Neural progenitor cell (in vitro differentiated cells): ENCODE measurements at places on chromosomes 2 and 18. TPM values are rescaled to one million over a fixed set of nuclear protein-coding genes. Genes with fewer than 3 reads are reported as not detected.

DNA sequence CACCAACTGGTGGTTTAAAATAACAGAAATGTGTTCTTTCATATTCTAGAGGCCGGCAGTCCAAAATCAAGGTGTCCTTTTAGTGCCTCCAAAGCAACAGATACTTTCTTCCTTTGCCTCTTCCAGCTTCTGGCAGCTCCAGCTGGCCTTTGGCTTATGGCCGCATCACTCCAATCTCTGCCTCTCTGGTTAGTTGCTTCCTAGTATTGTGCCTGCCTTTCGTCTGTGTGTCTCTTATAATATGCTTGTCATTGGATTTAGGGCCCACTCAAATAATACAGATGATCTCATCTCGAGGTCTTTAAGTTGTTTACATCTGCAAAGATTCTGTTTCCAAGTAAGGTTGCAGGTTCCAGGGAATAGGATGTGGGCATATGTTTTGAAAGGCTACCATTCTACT, 855.2 kb upstream of the ID2 start:
- H3K36me3 ChIP-seq = no peaks in the 10 kb centered on the region
- no peaks in the 10 kb centered on the region for H3K4me1 ChIP-seq
- H3K27me3 ChIP-seq = no peaks in the 10 kb centered on the region
- H3K4me3 ChIP-seq = no peak overlapping the region
- H3K27ac ChIP-seq = no peak overlapping the region
- no peak for DNase-seq

Gene RIT2
- total RNA-seq = not detected in 2 replicates

DNA sequence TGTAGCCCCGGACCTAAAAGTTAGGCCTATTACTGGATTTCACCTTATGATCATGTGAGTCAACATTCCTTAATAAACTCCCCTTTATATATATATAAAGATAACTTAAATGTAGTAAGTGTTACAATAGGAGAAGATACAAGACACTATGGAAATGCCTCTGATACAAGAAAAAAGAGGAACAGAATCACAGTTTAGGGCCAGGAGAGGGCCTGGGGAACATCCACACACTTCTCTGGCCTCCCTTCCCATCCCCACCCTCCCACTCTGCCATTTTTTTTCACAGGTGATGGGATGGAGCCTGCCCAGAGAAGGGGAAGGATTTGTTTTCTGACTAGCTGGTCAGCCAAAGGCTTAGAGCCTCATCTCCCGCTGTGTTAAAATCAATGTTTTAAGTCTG, 6.4 kb downstream of the CDC42EP3 start:
- no peak overlapping the region for H3K27ac ChIP-seq
- H3K4me3 ChIP-seq = no peak overlapping the region
- H3K36me3 ChIP-seq = no peaks in the 10 kb centered on the region
- no peaks in the 10 kb centered on the region for H3K27me3 ChIP-seq
- peaks cover 22% of the 10 kb centered on the region for H3K4me1 ChIP-seq

DNA sequence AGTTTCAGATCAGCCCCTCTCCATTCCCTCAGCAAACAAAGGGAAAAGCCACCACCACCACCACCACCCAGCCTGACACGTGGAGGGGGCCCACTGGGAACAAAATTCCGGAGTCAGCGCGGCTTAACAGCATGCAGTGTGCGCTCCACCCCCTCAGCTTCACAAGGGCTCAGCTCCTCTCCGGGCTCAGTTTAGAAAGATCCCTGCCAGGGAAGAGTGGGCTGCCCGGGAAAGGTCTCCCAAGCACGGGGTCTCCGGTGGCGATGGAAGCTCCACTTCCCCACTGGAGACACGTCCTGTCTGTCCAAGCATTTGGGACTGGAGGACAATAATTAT, 55.7 kb downstream of the SNORC start:
- H3K4me1 ChIP-seq = peaks cover 27% of the 10 kb centered on the region
- peaks cover 86% of the 10 kb centered on the region for H3K27me3 ChIP-seq
- DNase-seq = peak; percentile 67
- H3K36me3 ChIP-seq = no peaks in the 10 kb centered on the region
- H3K4me3 ChIP-seq = peak overlapping the region; percentile 62

Gene MOGAT1
- total RNA-seq = 0.62 and 2.0 TPM in 2 replicates

DNA sequence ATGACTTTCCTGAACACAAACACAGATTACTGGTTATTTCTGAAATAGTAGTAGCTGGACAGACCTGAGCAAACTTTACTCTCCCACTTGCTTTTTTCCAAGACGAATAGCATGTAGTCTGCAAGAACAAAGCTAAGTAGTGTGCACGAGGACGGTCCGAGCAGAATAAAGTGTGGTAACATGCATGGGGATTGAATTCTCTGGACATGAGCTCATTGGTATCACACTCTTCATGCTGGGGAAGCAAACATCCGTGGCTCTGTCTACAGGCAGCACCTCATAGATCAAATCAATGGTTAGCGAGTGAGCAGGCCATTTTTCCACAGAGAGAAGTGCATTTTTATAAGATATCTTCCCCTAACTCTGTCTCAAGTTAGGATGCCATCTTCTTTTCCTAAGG, 164.8 kb upstream of the STK17B start:
- no peak overlapping the region for H3K27ac ChIP-seq
- H3K4me1 ChIP-seq = no peaks in the 10 kb centered on the region
- no peaks in the 10 kb centered on the region for H3K27me3 ChIP-seq
- H3K4me3 ChIP-seq = no peak overlapping the region
- no peaks in the 10 kb centered on the region for H3K36me3 ChIP-seq
- no peak for DNase-seq

- no peaks in the 10 kb centered on the region for H3K36me3 ChIP-seq
- no peaks in the 10 kb centered on the region for H3K27me3 ChIP-seq
- no peak overlapping the region for H3K4me3 ChIP-seq
- H3K4me1 ChIP-seq = no peaks in the 10 kb centered on the region
- H3K27ac ChIP-seq = no peak overlapping the region
Measured at GRCh38 chr2:38505779-38506178, 96.9 kb downstream of the HNRNPLL start.

DNA sequence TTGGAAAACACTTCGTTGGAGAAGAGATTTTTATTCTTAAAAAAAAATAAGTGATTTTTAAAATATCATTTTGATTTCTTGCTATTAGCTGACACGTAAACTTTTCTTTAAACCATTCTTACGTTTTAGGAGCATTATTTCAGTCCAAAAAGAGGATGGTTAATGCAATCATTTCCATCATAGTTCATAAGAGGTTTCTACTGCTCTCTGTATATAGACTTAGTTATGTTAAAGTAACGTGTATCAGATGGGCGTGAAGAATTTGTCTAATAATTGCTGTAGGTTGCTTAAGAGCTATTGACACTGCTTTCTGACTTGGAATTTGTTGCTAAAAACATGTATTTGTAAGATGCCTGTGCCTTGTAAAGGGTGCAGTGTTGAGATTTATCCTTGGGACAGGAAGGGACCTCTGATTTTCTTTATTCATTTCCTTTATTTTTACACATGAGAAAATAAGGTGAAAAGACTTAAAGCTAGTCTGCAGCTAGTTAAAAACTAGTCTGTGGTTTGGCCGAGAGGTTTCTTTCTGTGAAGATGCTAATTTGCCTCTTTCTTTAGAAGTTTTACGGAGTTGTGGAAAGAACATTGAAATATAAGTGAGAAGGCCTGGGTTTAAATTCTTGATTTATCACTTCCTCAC, 2.9 kb downstream of the ANKRD12 start:
- no peaks in the 10 kb centered on the region for H3K27me3 ChIP-seq
- no peaks in the 10 kb centered on the region for H3K36me3 ChIP-seq
- peaks cover 13% of the 10 kb centered on the region for H3K4me1 ChIP-seq
- no peak for DNase-seq
- H3K27ac ChIP-seq = no peak overlapping the region

- H3K4me3 ChIP-seq = no peak overlapping the region
- no peak overlapping the region for H3K27ac ChIP-seq
- no peaks in the 10 kb centered on the region for H3K4me1 ChIP-seq
- H3K36me3 ChIP-seq = no peaks in the 10 kb centered on the region
Measured at GRCh38 chr2:204240961-204241360, 304.3 kb upstream of the PARD3B start.

Gene OTX1
- 7.9 and 23.3 TPM in 2 replicates for total RNA-seq

DNA sequence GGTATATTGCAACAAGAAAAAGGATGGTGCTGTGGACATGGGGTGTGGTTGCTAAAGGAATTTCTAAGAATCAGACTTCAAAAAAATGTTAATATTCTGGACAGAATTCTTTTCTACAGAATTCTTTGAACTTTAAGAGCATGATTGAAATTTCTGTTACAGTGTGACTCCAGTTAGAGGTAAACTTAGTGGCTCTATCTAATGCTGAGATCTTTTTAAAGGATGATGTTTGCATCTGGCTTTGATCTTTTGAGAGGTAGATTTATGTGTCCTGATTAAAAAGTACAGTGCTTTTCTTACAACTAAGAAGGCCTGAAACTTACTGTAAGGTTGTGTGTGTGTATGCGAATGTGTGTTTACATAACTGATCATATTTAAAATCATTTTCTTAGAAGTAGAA, 25.4 kb downstream of the NCK2 start:
- no peak for DNase-seq
- H3K27ac ChIP-seq = no peak overlapping the region
- H3K27me3 ChIP-seq = no peaks in the 10 kb centered on the region

- no peaks in the 10 kb centered on the region for H3K36me3 ChIP-seq
- H3K4me3 ChIP-seq = no peak overlapping the region
- DNase-seq = no peak
Measured at GRCh38 chr18:75072672-75073371, 136.1 kb downstream of the PTGR3 start.

Gene RNF125
- 4.4 and 10.2 TPM in 2 replicates for total RNA-seq
